ENCODE measurements at places on chromosomes 3 and 15.

GRCh38 chr15:56495053-56495452, 30.1 kb upstream of the MNS1 start:
- DNase-seq = no peak

GRCh38 chr3:128820252-128820839, 59.1 kb upstream of the ACAD9 start:
- DNase-seq = no peak

- DNase-seq = no peak
These were observed 43.5 kb downstream of the PHC3 start for GRCh38 chr3:170137986-170138385.

- peak; percentile 53 for DNase-seq
These were observed 4.6 kb upstream of the TM4SF1 start for GRCh38 chr3:149382101-149382467.

GRCh38 chr3:174583396-174583795, 275.7 kb upstream of the NAALADL2 start:
- no peak for DNase-seq

GRCh38 chr3:164794099-164794498, 284.2 kb downstream of the SI start:
- DNase-seq = no peak

GRCh38 chr3:60190073-60190472, 1061.2 kb downstream of the FHIT start:
- DNase-seq = no peak

- DNase-seq = no peak
These were observed 49.2 kb upstream of the CCDC54 start for GRCh38 chr3:107328069-107328468.

- no peak for DNase-seq
These were observed 400.9 kb upstream of the MCTP2 start for GRCh38 chr15:93830221-93831080.

DNA sequence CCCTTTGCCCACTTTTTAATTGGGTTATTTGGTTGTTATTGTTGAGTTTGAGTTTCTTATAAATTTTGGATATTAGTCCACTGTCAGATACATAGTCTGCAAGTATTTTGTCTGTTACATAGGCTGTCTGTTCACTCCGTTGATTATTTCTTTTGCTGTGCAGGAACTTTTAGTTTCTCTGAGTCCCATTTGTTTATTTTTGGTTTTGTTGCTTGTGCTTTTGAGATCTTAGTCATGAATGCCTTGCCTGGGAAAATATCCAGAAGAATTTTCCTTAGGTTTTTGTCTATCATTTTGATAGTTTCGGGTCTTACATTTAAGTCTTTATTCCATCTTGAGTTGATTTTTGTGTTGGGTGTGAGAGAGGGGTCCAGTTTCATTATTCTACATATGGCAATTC, 254.5 kb downstream of the NLGN1 start:
- no peak for DNase-seq

GRCh38 chr3:171966533-171967136, 72.7 kb upstream of the FNDC3B start:
- DNase-seq = no peak

GRCh38 chr3:141255137-141255845, 23.7 kb downstream of the PXYLP1 start:
- DNase-seq = no peak

GRCh38 chr15:99454941-99455788, 110.6 kb upstream of the MEF2A start:
- DNase-seq = no peak

GRCh38 chr15:93645594-93645993, 556.6 kb upstream of the RGMA start:
- DNase-seq = no peak

DNA sequence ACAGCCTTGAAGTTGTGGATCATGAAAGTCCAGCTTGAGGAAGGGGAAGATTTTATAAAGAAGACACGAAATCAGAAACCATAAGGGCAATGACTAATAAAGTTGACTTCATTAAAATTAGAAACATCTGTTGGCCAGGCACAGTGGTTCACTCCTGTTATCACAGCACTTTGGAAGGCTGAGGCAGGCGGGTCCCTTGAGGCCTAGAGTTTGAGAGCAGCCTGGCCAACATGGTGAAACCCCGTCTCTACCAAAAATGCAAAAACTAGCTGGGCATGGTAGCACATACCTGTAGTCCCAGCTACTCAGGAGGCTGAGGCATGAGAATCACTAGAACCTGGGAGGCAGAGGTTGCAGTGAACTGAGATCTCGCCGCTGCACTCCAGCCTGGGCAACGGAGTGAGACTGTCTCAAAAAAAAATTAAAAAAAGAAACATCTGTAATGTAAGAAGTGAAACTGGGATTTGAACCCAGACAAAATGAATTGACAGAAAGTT, 7.9 kb upstream of the UBXN7 start:
- DNase-seq = no peak

DNA sequence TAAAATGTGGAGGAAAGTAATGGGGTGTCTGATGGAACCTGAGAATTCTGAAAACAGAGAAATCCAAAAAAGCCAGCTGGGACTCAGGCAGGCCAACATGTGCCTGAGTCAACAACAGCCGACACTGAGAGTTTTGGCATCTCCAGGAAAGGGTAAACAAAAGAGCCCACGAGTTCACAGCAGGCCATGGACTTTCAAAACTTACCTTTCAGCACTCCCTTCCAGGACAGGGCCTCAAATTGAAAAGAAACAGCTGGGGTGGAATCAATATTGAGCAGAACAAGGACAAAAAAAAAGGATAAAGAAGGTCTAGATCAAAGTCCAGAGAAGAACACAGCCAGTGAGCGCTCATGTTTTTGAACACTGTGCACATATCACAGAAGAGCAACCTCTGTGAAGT, 735.4 kb upstream of the GRM7 start:
- DNase-seq = no peak

DNA sequence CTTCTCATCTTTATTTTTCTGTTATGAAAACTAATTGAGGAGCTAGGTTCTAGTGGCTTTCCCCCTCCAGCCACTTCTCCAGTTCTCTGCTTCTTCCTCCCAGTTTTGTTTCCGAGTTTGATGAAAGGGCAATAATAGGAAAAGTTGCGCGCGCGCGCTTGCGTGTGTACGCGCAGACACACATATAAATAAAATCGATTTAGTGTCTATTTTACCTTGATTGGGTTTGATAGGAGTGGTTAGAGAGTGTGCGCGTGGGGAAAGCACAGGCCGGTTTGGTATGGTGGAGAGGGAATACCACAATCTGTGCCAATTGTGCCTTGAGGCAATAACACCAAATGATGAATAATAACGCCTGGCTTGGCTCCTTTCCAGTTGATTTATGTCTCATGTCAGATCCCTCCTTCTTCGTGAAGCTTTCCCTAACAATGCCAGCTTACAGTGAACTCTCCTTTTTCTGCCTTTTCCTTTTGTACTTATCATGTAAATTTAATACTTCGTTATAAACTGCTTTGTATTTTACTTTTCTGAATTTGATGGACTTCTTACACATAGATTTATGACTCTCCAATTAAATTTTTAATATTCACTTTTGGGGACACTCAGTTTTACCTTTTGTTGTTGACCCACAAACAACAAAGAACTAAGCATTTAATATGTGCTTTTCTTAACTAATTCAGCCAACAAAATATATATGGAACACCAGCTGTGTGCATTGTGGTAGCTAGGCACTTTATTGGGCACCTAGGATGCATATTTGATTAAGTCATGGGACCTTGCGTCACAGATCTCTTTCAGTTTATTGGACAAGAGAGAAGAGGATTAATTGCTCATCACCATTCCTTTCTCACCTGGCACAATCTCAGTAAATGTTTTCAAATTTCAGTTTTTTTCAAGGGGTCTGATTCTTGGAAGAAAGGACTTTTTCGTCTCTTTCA, 1.7 kb downstream of the TIPARP start:
- no peak for DNase-seq

DNA sequence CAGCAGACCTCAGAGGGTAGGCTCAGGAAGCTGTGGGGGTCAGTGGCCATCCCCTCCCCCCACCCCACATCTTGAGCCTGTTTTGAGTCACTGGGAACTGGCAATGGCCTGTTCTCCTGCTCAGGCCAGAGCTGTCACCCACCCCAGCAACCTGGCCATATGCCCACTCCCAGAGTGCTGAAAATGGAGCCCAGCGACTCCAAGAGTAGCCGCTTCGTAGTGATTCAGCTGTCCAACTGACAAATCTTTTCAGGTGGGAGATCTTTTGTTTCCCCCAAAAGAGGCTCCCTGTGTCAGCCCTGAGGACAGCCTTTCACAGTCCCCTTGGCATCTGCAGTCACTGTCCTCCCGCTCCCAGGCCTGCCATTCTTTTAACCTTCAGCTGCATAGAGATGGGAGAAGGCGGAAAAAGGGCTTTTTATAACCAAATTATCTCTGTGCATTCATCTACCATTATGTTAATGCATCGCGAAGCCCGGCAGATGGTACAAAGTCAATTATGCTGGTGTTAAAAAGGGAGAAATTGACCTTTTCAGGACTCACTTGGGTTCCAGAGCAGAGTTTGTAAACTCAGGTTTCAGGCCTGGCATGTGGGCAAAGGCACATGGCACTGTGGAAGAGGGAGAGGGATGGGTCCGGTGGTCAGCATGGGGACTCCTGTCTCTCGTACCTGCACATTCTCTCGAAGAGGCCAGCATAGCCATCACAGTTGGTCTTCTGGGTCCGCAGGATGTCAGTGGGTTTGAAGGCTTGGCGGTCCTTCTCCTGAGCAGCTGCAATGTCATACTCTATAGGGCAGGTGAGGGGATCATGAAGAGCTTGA, 32.1 kb downstream of the KY start:
- DNase-seq = no peak

GRCh38 chr3:33093847-33094246, 3.1 kb downstream of the GLB1 start:
- no peak for DNase-seq

DNA sequence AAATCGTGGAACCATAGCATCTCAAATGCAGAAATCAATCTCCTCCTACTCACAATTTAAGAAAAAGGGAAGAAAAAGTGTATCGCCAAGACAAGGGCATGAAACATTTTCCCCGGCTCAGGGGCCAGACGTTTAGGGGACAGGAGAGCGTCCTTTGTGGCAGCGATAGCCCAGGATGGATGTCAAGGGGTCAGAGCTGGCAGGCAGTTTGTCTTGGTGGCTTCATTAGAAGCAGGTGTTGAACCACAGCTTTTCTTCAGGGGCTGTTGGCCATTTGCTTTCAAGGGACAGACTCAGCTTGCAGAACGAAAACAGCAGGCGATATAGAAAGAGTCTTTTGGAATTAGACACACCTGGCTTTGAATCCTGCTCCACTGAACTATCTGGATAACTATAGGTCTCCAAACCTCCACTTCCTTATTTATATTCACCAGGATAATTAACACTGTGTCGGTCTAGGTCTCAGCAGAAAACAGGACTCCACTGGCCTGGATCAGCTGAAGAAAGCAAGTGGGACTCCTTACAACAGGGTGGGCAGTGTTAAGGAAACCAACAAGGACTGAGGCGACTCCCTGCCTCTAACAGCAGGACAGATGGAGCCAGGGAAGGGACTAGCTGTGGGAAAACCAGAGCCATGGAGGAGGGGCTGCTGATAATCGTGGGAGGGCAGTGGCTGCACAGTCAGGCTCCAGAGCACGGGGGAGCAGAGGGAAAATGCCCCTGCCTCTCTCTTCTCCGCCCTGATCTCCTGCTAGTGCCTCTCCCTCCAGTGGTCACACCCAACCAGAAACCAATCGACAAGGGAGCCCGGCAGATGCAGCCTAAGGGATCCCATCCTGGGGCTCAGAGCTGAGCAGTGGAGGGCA, 123.6 kb downstream of the LIPC start:
- DNase-seq = no peak

DNA sequence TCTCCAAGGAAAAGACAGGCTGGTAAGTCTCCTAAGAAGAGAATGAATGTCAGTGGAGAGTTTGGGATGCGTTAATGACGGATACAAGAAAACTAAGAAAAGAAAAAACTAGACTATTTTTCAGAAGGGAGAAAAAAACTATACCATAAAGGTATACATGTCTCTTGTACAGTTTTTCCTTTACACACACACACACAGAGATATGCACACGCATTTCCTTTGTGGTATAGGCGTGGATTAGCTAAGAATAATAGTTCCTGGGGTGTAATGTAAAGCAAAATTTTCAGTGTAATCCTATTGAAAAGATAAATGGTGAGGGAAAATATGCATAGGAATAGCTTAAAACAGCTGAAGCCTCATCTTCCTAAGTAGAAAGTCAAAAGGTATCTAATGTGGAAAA, 36.3 kb downstream of the GABPB1 start:
- no peak for DNase-seq

DNA sequence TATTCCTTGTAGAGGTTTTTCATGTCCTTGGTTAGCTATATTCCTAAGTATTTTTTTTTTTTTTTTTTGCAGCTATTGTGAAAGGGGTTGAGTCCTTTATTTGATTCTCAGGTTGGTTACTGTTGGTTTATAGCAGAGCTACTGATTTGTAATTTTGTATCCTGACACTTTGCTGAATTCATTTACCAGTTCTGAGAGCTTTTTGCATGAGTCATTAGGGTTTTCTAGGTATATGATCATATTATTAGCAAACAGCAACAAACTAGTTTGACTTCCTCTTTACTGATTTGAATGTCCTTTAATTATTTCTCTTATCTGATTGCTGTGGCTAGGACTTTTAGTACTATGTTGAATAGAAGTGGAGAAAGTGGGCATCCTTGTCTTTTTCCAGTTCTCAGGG, 737.4 kb downstream of the ZNF385D start:
- DNase-seq = no peak

GRCh38 chr3:158103081-158103886, 2.9 kb downstream of the SHOX2 start:
- peak; percentile 48 for DNase-seq

DNA sequence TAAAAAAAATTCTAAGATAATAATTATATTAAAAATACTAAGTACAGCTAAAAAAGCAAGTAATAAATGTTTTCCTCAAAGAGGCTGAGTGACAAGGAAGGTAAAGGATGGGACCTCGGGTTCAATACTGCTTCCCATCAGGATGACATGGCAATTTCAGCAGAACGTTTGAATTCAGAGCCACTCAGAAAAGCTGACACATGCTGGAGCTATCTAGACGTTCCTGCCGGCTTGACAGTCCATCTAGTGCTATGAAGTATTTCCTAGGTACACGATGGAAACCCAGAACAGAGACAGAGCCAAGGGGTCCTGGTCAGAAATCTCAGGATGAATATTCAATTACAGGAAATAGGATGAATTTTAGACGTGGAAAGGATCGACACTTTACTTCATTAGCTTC, 361.8 kb downstream of the FGF12 start:
- DNase-seq = no peak

GRCh38 chr15:33698126-33698525, 270.2 kb upstream of the CHRM5 start:
- DNase-seq = no peak

DNA sequence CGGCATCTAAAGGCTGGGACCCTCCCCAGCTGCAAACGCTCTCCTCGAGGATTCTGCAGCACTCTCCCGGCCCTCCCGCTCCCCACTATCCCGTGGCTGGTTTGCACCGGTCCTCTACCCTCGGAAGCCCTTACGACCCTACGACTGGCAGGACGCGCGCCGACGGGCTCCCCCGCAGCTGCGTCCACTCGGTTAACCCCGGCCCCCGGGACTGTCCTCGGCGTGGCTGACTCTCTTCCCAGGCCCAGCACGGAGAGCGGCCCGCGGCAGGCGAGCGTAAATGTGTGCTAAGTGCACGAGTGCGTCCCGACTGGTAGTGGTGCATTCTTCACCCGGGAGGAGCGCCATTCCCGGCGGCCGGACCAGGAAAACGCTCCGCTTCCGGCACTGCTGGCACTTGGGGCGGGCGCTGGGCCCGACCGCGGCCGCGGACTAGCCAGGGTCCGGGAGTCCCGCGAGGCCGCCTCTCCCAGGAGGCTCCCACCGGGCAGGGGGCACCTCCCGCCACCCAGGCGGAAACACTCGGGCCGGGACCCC, 508 bp downstream of the GORASP1 start:
- DNase-seq = no peak

GRCh38 chr15:51071578-51071977, 23.1 kb downstream of the TNFAIP8L3 start:
- DNase-seq = no peak

Data from GM20000 (cell line).